ENCODE measurements at places on chromosomes 2 and 18. TPM values are rescaled to one million over a fixed set of nuclear protein-coding genes. Genes with fewer than 3 reads are reported as not detected.

The AP1S3 gene
- 70.7 TPM for total RNA-seq

The ACTR3 gene
- total RNA-seq: 215 TPM

The ERMN gene
- not detected for total RNA-seq

The KLHL41 gene
- under 0.01 TPM for total RNA-seq

The LYG2 gene
- total RNA-seq: not detected

The LPIN1 gene
- total RNA-seq: 16.1 TPM

The CD302 gene
- under 0.01 TPM for total RNA-seq

The RPL37A gene
- total RNA-seq: 1,679 TPM

The FRZB gene
- under 0.01 TPM for total RNA-seq

The SH3RF3 gene
- under 0.01 TPM for total RNA-seq

The APOB gene
- total RNA-seq: under 0.01 TPM

The MALL gene
- total RNA-seq: 38.3 TPM

The MAPK4 gene
- under 0.01 TPM for total RNA-seq

The POTEI gene
- total RNA-seq: not detected

The GRP gene
- not detected for total RNA-seq

The MYCN gene
- not detected for total RNA-seq

The NETO1 gene
- total RNA-seq: not detected

The OSGEPL1 gene
- total RNA-seq: 7.5 TPM

The RESP18 gene
- not detected for total RNA-seq

The CXXC1 gene
- 39.6 TPM for total RNA-seq

The SIGLEC15 gene
- total RNA-seq: not detected

The PLA2R1 gene
- total RNA-seq: 2.7 TPM

The ARHGAP28 gene
- total RNA-seq: under 0.01 TPM

The HOXD13 gene
- not detected for total RNA-seq

The REEP1 gene
- total RNA-seq: under 0.01 TPM

The LIMS4 gene
- not detected for total RNA-seq

The CYTIP gene
- total RNA-seq: not detected

The TMEM237 gene
- 27.7 TPM for total RNA-seq

The RAB27B gene
- total RNA-seq: 31.8 TPM

The NRP2 gene
- 56.0 TPM for total RNA-seq

The SPRED2 gene
- total RNA-seq: 6.8 TPM

The ATL2 gene
- 224 TPM for total RNA-seq

The DCDC2C gene
- total RNA-seq: not detected

The NT5DC4 gene
- total RNA-seq: 0.07 TPM

The POTEC gene
- total RNA-seq: not detected

The CCDC138 gene
- 4.1 TPM for total RNA-seq

The FZD7 gene
- total RNA-seq: 2.1 TPM

Measured in nasal cavity respiratory epithelium epithelial cell of viscerocranial mucosa (primary cell).